ENCODE measurements at places on chromosomes 2 and 18. TPM values are rescaled to one million over a fixed set of nuclear protein-coding genes. Genes with fewer than 3 reads are reported as not detected.

DNA sequence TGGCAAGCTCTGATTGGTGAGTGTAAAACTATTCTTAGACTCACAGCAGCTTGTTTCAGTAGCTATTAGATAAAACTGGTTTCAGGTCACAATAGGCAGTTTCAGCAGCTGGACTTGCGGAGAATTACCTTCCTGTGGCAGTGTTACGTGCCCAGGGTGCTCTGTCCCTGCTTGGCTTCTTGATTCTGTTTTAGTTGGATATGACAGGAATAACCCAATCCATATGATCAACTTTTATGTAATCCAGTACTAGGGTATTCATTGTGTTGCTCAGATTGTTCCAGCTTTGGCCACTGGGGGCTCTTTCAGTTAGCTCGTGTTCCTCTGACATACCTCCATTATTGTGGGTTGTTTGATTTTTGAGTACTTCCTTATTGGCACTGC, 43.1 kb downstream of the INPP4A start:
- DNase-seq: peak; percentile 49

DNA sequence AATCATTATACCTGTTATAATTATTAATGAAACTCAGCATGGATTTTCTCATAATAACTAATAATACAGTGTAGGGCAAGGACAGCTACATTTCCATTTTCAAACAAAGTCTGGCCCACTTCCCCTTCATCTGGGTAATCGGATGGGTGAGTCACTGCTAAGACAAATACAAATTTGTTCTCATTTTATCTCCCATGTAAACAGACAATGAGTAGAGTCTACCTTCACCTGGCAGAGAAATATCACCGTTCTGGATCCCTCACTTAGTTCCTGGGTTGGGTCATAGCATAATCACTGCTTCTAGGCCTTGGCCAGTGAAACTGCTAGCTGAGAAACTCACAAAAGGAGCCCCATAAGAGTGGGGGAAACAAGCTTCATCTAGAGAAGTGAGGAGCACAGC, 9.2 kb downstream of the CNTNAP5 start:
- DNase-seq: no peak

DNA sequence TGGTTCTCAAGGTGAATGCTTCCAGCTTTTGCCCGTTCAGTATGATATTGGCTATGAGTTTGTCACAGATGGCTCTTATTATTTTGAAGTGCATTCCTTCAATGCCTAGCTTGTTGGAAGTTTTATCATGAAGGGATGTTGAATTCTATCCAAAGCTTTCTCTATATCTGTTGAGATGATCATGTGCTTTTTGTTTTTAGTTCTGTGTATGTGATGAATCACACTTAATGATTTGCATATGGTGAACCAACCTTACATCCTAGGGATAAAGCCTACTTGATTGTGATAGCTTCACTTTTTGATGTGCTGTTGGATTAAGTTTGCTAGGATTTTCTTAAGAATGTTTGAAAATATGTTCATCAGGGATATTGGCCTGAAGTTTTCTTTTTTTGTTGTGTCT, 112.1 kb downstream of the MBD2 start:
- DNase-seq: no peak

DNA sequence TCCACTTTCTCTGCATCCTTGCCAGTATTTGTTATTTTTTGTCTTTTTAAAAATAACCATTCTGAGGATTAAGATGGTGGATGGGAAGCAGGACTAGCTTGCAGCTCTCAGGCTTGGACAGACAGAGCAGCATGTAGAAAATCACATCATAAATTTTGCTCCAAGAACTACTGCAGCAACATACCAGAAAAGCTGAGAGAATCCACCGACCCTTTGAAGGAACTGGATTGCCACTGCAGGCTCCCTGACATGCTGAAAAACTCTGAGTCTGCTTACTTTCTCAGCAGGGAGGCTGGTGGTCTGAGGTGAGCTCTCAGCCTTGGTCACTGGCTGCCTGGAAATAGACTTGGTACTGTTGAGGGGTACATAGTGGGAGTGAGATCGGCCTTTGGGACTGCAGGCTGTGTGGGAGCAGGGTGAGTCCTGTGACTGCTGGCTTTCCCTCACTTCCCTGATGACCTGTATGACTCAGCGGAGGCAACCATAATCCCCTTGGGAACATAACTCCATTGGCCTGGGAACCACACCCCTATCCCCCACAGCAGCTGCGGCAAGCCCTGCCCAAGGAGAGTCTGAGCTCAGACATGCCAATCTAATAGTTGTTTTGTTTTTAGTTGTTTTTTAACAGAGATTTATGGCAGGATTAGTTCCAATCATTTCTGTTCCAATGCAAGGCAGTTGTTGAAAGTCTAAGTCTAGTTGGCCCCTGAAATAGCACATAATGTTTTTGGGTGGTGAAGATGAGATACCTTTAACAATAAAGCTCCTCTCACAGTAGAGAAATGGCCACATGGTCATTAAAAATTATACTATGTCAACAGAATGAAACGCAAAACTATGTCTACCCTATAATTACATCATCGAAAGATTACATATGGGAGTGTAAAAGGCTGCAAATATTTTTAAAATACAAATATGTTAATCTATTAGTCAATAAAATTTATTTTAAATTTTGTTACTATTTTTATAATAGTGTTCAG, 414.2 kb upstream of the CHAC2 start:
- no peak for DNase-seq

GRCh38 chr2:28970464-28971160, 10.5 kb upstream of the TOGARAM2 start:
- no peak for DNase-seq

DNA sequence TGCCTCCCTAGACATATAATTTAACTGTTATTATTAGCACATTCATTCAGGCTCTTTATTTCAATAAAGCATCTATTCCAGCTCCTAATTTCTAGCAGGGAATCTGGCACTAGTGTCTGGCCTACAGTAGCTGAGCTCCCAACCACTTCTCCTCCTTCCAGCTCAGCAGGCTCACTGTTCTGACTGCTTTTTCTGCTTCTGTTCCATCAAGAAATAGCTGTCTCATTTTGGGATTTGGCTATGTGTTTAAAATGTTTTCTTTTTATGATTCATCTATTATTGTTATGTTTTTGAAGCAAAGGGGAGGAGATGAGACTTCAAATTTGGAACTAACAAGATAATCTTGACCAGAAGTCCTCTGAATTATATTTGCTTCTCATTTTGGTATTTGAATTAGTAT, 172.7 kb upstream of the SMAD7 start:
- DNase-seq: no peak

GRCh38 chr2:167294776-167295140, 406.5 kb downstream of the XIRP2 start:
- DNase-seq: no peak

- DNase-seq: no peak
These were observed 47.7 kb downstream of the NCOA1 start for GRCh38 chr2:24538720-24539119.

- no peak for DNase-seq
These were observed 215.2 kb upstream of the SIX2 start for GRCh38 chr2:45224321-45224992.

DNA sequence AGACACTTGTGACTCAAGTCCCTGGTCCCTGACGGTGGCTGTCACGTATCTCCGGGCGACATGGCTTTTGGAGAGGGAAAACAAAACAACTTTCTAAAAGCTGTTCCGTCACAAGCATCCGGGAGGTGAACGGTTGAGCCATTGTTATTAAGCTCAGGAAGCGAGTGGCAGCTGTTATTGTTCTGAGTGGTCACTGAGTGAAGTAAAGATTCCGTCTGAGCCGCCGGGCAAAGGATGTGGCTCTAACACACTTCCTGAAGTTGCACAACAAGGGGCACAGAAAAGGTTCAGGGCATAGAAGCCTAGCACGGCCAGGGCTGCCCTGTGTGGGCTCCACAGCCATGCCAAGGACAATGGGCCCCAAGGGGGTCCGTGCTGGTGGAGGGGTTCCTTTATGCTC, 24.3 kb downstream of the INPP5D start:
- peak; percentile 81 for DNase-seq

DNA sequence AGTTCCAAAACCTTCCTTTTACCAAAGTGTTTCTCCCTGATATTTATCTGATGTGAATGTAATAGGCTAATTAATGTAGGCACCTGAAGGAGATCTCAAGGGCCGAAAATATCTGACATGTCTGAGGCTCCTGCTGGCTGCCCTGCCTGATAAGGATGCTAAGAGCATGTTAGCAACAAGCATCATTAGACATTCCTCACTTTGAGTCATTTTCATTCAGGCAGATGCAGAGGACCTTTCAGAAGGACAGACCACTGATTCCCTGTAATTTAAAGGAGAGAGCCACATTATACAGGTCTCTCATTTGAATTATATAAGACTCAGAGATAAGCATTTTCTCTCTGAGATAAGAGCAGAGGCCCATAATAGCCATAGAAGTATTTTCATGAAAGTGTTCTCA, 222.4 kb upstream of the NCKAP5 start:
- no peak for DNase-seq

DNA sequence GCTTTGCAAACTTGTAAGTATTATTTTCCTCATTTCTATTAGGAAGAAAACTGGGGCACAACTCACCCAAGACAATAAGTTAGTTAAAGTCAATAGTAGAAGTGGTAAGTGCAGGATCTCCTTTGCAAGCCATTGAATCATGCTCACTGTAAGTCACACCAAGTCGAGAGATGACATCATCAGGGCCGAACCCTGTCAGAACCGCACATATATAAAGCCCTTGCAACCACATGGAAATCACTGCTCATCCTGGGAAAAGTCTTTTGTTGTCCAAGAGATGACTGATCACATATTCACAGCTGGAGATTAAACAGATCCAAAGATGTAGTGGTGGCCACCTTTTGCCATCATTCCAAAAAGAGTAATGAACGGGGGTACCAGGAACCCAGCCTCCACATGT, 484.8 kb upstream of the ID2 start:
- DNase-seq: no peak

DNA sequence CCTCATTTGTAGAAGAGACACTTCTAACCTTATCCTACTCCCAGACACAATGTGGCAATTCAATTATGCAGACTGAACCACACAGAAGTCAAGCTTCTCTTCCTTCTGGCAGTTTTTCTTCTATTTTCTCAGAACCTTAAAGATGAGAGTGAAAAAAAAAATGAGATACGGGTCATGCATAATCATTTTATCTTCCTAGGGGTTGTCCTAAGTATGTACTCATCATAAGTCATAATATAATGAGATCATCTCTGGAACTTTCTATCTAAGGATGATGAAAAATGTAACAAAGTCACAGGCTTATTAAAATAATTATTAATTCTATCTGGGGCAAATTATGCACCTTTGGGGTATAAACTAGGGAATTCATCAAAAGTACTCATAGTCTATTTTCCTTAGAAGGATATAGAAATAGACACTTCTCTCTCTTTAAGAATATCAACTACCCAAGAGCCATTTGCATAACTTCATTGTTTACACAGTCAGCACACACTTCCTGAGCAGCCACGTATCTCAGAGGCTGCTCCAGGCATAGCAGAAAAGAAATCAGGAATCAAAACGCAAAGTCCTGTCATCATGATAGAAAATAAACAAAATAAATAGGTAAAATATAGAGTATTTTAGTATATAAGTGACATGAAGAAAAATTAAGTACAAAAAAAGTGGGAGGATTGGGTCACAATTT, 345.9 kb upstream of the SPHKAP start:
- DNase-seq: no peak

DNA sequence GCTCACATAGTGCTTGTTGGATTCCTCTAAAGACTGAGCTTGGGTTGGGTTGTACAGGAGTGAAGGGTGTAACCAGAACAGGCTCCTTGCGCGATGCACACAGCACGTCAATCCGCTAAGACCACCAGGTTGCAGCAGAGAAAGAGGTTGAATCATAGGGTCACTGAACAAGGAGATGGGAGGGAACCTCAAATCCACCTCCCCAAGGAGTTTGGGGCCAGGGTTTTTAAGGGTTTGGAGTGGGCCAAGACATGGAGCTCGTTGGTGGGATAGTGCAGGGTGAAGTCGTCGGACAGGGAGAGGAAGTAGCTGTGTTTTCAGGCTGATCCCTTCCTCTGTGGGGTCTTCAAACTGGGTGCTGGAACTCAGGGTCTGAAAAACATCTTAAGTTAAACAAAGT, 20.8 kb upstream of the MTCL1 start:
- no peak for DNase-seq

DNA sequence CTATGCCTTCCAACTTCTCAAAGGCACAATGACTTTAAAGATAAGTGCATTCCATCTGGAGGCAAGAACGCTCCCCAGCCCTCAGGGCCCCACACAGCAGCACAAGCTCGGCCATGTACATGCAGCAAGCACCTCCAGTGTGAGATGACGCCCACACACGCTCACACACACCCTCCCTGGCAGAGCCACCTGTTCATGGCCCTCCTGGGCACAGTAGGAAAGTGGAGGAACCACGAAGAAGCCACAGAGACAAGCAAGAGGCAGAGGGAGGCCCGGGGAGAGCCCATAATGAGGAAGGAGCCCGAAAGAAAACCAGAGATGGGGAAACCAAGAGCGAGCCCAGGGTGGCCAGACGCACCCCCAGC, 21.7 kb downstream of the BIN1 start:
- DNase-seq: no peak

DNA sequence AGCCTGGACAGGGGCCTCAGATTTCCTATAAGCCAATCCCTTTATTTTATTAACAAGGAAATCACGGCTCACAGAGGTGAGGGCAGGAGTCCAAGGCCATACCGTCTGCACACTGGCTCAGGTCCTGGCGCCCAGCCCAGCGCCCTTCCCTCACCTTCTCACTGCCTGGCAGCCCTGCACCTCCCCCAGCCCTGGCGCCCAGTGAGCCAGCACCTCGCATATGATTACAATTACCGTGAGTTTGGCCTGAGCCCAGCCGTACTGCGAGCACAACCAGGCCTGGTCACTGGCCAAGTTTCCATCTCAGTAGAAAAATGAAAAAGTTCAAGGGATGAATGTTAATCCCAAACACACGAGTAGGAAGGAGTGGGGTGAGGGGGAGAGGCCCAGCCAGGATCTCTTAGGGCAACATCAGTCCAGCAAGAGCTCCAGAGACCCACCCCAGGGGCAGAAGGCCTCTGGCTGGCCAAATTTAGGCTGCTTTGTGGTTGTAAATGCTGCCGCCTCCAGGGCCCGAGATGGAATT, 68.4 kb downstream of the MCFD2 start:
- no peak for DNase-seq

DNA sequence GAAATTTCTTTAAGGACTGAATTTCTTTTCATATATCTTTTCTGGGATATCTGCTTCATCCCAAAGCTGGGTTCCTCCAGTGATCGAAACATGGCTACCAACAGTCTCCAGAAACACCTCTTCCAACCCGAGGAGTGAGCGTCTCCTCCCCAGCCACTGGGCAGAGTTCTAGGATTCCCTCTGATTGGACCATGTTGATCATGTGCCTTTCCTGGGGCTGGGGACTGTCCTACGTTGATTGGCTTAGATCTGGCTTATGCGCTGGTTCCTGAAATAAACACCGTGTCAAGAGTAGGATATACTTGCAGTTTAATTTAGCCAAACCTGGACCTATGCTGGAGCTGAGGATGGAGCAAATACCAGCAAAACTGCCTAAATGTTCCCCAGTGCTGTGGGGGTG, 55.5 kb upstream of the SLC16A14 start:
- no peak for DNase-seq

MALL gene
- total RNA-seq: not detected

DYNC1I2 gene
- total RNA-seq: 55.3 TPM

UGT1A1 gene
- total RNA-seq: not detected

FRZB gene
- not detected for total RNA-seq

CCDC85A gene
- total RNA-seq: not detected

MREG gene
- 12.6 TPM for total RNA-seq

NEB gene
- total RNA-seq: 0.38 TPM

Data from activated CD4-positive, alpha-beta memory T cell treated with anti-CD3 and anti-CD28 coated beads, Interleukin-2, amount 10 ng/mL, durations not matched to agents 7 days and 5 days (primary cell).